ENCODE measurements at places on chromosomes 7 and 10. TPM values are rescaled to one million over a fixed set of nuclear protein-coding genes. Genes with fewer than 3 reads are reported as not detected.

DNA sequence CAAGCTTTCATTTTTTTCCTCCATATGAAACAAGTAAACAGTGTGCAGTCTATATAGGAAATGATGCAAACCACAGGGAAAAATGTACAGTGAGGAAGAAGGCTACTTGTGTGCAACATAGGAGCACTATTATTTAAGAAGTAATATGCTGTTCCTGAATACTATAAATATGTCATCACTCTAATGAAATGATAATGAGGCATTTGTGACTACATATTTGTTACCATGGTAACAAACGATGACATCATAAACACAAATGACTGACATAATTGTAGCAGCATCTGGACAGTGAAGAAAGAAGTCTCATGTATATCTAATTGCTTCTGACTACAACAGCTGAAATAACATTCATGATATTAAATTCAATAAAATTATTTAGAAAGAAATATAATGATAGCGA lies 164.8 kb downstream of the C7orf25 start:
- no peak for DNase-seq

The CALHM2 gene
- 13.5 TPM for total RNA-seq

- no peak for DNase-seq
Measured at GRCh38 chr7:121195874-121196273, 132.9 kb upstream of the WNT16 start.

DNA sequence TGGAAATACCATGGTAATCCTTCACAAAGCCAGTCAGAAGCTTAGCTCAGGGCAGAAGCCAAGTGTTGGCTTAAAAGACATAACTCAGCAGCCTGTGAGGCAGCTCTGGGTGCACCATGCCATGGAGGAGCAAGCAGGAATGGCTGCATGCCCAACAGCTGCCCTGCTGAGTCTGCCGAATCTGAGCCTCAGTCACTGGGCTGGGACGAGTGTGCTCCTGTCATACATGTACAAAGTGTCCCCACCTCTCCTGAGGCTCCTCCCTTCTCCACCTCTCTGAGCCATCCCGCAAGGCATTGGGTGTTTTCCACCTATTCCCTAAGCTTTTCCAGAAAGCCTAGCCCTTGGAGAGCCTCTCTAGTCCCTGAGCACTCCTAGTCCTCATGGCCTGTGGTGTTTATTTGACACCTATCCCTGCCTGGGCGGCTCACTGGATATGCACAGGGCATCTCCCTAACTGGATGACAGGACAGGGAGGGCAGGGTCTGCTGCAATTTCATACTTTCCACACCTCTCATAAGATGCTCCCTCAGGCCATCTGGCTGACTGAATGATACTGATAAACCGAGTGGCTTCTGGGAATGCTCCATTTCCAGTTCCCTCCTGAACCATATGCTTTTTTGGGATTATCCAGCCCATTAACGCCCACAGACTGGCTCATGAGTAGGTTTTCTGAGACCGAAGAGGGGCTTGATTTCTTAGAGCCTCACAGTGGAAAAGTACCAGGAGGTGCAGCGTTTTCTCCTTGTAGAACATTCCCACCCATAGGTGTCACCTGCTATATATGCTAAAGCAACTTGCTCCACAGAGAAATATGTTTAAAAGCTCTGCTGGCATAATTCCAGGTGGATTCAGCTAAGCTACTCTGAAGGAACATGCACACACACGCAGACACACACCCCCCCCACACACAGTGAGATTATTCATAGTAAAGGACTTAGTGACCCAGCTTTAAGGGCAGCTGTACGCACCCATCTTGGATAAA lies 199.3 kb downstream of the SNX10 start:
- DNase-seq = no peak

- DNase-seq = no peak
Measured at GRCh38 chr10:86348321-86349210, 18.0 kb downstream of the GRID1 start.

The SLC13A1 gene
- not detected for total RNA-seq

The TMEM140 gene
- 13.6 TPM for total RNA-seq

DNA sequence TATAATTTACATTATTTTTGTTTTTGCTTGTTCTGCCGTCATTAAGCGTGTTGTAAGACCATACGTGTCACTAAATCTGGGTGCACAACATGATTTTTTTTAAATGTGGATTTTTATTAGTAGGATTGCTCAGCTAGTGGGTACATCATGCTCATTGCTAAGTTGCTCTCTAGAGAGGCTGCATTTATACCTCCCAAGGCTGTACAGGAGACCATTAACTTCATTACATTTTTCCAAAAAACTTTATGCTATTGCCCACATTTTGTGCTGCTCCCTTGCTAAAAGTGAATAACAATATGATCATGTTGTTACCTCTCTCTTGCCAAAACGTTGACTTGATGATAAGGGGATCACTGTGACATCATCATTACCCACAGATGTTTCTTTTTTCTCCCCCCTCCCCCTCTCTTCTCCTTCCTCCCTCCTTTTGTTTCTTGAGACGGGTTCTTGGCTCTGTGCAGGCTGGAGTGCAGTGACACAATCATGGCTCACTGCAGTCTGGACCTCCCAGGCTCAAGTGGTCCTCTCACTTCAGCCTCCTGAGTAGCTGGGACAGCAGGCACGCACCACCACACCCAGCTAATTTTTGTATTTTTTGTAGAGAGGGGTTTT lies 65.1 kb downstream of the BMPR1A start:
- no peak for DNase-seq

The OR2A1 gene
- not detected for total RNA-seq

- no peak for DNase-seq
Measured at GRCh38 chr7:25235471-25235870, 7.2 kb upstream of the NPVF start.

Measured in activated naive CD4-positive, alpha-beta T cell treated with anti-CD3 and anti-CD28 coated beads, Interleukin-2, amount 50 U/mL, for 72 hours (primary cell).